ENCODE measurements at places on chromosomes 12 and 14.

DNA sequence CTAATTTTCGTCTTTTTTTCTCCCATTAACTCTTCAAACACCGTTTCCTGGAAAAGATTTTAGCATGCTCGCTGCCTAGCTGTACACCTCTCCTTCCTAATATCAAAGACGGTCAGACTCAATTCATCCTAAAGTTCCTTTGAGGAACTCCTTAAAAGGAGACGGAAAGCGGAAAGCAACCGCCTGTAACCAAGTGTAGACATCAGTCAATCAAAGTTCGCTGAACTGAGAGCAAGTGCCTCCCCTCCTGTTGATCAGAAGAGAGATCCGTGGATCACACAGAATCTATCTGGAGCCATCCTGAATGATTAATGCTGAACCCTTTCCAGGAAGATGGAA, 412 bp upstream of the TEP1 start:
- DNase-seq: no peak

DNA sequence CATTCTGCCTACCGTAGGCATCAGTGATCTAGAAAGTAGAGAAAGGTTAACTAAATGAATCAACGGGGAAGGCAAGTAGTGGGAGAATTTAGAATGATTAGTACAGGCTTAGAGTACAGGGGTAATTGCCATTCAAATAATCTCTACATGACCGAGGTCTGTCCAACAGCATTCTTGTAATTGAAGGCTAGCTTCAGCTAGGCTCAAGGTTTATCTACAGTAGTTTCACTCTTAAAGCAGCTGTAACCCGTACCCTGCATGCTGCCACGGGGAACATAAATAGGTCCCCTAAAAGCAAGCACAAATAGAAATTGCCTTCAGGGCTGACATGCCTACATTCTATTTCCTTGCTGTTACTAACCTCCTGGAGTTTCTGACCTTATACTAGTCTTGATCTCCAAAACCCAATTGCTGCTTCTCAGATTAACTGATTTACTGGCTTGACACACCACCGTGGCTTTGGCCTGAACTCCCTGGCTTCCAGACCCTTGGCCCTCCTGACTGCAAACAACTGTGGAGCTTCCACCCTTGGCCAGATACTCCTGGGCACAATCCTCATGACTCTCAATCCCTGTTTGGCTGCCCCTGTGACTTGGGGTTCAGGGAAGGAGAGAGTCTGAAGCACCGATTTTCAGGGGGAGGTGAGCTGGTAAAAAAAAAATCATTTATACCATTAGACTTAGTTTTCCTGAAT, 242.1 kb upstream of the FOXN3 start:
- DNase-seq: no peak

- DNase-seq: no peak
These were observed 37.8 kb downstream of the ATF7IP start for GRCh38 chr12:14403293-14403692.

GRCh38 chr12:67919406-67919805, 69.8 kb upstream of the IFNG-AS1 start:
- no peak for DNase-seq

DNA sequence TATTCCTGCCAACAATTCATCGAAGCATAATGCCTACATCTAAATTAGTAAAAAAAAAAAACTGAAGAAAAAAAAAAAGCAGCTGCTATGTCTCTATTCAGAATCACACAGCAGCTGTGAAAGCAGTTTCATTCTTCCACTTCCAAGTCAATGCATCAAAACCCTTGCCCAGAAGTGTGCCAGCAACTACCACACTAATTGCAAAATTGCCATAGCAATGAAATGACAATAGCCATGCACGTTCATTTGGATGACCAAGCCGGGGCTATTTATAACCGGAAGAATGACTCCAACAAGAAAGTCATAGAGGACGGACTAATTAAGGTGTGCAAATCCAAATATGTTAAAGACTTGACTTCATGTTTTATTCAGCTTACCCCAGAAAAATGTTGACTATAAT, 42.5 kb downstream of the SLC2A13 start:
- DNase-seq: peak; percentile 75

Measured in eye (tissue), 1 donor.